ENCODE measurements at places on chromosomes 4 and X.

GRCh38 chrX:30982467-30982866 lies 89.4 kb downstream of the FTHL17 start:
- no peak for DNase-seq

- no peak for DNase-seq
Measured at GRCh38 chr4:19531906-19532848, 719.5 kb upstream of the SLIT2 start.

- DNase-seq = no peak
Measured at GRCh38 chr4:101807351-101807750, 16.8 kb downstream of the BANK1 start.

DNA sequence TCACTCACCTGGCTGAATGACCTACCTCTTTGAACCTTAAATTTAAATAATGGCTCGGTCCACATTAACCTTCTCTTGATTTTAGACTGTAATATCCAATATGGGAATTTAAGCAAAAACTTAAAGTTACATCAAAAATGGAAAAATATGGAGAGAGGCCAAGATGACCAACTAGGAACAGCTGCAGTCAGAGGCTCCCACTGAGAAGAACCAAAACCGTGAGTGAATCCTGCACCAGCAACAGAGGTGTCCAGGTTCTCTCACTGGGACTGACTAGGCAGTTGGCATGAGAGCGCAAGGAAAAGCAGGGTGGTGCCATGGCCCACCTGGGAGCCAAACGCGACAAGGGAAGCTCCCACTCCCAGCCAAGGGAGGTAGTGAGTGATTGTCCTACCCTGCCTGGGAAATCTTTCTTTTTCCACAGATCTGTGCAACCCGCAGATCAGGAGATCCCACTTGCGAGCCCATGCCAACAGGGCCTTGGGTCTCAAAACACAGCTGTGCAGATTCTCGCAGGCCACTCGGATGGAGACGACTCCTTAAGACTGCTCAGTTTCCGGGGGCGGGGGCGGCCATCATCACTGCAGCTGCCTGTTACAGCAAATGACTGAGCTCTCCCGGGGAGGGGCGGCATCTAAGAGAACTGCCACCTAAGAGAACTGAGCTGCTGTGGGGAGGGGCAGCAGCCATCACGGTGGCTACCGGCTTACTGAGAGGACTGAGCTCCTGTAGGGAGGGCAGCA lies 343.4 kb downstream of the DMD start:
- no peak for DNase-seq

GRCh38 chr4:84852081-84852480 lies 114.4 kb downstream of the WDFY3 start:
- no peak for DNase-seq

- DNase-seq = no peak
Measured at GRCh38 chrX:69085151-69085550, 80.1 kb downstream of the PJA1 start.

- no peak for DNase-seq
Measured at GRCh38 chrX:107902721-107903120, 77.1 kb downstream of the MID2 start.

GRCh38 chr4:10153161-10153560 lies 36.6 kb upstream of the WDR1 start:
- DNase-seq = no peak
